ENCODE measurements at places on chromosomes 12 and 14. TPM values are rescaled to one million over a fixed set of nuclear protein-coding genes. Genes with fewer than 3 reads are reported as not detected.

GRCh38 chr14:20986811-20987210 is 3.0 kb upstream of the METTL17 start:
- no peak for DNase-seq

DNA sequence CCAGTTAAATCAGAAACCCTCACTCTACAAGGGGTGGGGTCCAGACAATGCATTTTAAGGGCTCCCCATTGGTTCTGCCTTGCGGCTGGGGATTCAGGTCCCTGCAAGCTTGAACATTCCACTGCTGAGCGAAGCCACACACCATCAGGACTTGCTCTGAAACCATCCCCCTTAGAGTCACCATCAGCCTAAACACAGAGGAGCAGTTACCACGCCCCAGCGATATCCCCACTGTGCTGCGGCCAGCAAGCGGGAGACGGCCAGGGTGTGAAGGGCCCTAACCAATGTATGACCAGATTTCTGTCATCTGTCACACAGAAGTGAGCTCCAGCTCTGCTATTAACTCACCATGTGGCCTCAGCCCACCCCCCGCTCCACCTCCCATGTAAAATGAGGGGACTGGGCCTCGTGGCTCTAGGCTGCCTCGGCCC is 29.7 kb downstream of the CCDC88C start:
- DNase-seq: no peak

DNA sequence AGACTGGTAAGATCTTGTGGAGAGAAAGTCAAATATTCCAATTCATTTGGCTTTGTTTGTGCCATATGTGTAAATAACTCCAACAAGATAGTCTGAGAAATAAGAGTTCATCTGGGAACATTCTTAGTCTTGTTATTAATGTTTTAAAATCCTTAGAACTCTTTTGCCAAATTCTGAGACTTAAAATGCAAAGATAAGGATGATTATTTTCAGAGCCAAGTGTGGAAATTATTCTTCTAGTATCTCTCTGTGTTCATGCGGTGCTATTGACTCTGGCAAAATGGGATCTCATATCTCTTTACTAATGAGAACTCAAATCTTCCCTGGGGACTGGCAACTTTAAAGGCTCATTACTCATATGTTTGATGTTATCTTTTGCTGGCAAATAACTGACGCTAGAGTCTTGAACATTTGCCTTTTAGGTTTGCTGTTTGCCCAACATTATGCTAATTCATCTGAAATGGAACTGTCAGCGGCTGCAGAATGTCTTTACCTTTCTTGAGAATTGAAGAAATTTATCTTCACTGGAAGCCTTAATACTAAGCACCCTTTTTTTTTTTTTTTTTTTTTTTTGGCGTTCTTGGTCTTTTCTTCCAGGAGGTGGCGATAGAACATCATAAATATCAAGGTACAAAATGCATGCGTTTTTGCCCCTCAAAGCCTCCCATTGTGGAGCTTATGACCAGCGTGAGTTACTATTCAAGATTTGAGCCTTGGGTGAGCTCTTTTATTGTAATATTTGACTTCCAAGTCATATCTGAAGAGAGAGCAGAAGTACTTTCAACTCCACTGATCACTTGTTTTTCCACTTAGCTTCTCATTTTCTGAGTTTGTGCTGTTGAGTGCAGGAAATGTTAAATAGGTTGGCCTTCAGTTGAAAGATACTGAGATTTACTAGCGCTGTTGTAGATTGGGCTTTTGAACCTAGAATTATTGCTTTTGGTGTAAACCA is 86.5 kb downstream of the CAND1 start:
- DNase-seq: peak; percentile 51

DNA sequence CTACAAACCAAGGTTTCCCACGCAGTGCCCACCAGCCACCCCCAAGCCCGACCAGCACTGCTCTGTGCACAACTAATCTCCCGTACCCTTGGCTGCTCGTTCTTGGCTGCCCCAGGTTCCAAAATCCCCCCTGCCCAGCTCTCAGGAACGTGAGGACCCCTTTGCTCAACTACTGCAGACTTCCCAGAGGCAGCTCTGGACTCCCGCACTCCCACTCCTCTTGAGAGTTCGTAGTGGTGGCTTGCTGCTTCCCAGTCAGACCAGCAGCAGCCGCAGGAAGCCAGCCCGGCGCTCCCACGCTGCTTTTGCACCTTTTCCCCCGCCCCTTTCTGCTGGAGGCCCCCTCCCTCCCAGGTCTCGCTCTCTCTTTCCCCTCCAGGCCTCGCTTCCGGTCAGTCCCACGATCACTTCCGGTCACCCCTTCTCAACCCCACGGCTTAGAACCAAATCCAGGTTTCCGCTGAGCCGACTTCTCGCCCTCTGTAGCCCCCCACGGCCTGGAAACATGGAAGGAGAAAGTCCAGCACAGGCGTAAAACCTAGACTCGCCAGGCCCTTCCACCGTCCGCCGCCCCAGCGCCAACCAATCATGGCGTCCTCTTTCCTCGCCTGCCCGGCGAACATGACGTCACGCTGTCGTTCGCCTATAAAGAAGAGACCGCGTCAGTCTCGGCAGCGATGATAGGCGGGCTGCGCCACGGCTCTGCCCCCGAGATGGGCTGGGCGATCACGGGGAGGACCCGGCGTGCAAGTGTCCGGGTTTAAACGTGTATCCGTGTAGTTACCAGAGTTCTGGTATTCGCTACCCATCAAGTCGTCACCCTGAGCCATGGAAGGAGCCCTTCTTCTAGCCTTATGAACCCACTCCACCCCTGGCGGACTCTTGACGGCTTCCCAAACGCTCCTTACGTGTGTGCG is at the start of gene TFCP2:
Gene TFCP2, minus strand, starts transcription at position 621 of the 917 bp plus-strand sequence. CDS start 713 bp downstream, outside the sequence.
- DNase-seq: peak; percentile 99

DNA sequence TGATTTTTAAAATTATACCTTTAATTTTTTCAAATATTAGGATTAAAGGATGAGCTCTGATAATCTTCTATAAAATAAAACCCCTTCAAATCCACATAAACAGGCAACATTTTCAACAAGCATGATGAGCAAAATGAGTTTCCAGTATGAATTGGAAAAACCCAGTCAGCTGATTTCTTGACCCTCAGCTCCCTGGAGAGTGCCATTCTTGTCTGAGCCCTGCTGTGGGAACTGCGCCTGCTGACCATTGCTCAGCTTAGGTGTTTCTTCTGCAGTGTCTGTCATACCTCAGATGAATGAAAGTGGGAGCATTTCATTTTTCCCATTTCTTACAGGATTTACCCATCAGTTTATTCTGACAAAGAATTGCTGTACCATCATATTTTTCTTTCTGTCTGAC is 27.6 kb downstream of the MAPKAPK5 start:
- DNase-seq: no peak

The CCDC177 gene
- 5.8 TPM for total RNA-seq

DNA sequence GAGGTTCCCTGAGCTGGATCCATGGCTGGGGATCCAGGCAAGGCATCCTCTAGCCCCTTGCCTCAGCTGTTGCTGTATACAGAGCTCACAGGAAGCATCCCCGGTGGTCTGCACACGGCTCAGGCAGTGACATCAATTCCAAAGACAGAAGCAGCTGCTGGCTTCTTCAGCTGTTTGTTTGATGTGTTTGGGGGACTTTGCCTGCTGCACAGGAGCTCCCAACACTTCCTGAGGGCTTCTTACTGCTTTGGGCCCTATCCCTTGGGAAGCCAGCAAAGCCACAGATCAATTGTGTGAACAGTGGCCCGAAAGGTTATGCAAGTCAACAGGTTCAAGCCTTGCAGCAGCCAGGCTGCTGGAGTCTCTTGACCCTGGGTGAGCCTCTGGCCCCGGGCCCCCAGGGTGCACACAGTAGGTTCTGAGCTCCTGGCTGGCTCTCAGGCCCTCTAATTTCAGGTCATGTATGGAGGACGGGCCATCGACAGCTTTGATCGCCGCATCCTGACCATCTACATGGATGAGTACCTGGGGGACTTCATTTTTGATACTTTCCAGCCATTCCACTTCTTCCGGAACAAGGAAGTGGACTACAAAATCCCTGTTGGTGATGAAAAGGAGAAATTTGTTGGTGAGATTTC is 42.6 kb downstream of the CCDC92 start:
- DNase-seq: no peak

- peak; percentile 53 for DNase-seq
These were observed 32.1 kb downstream of the SCARB1 start for GRCh38 chr12:124831590-124831989.

- DNase-seq: no peak
These were observed 732.4 kb downstream of the AACS start for GRCh38 chr12:125797421-125798175.

The AJUBA gene
- 56.5 TPM for total RNA-seq

The KRT74 gene
- total RNA-seq: not detected

DNA sequence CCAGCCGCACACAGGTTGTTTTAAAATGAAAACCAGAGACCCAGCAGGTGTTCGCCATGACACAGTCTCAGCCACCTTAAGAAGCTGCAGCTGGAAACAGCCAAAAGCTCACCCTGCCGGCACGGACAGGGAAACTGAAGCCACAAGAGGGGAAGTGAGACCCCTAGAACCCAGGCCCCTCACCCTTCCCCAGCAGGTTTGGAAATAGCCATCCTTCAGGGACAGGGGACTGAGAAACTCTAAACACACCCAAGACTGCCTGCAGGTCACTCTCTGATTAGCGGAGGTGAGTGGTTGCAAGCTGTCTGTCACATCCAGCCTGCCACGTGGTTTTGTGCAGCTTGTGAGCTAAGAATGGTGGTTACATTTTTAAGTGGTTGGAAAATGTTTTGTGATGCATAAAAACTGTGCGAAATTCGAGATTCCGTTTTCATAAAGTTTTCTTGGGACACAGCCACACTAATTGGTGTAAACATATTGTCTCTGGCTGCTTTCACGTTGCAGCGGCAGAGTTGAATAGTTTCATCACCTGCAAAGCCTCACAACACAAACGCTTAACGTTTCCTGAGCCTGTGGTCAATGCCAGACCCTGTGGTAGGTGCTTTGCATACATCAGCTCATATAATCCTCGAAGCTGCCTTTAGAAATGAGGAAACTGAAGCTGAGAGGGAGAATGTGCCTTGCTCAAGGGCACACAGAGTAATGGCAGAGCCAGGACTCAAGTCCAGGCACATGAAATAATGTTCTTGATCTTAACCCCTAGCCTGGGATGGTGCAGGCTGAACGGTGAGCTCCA is 1.7 kb upstream of the SELPLG start:
- DNase-seq: peak; percentile 75

The CLEC7A gene
- total RNA-seq: not detected

DNA sequence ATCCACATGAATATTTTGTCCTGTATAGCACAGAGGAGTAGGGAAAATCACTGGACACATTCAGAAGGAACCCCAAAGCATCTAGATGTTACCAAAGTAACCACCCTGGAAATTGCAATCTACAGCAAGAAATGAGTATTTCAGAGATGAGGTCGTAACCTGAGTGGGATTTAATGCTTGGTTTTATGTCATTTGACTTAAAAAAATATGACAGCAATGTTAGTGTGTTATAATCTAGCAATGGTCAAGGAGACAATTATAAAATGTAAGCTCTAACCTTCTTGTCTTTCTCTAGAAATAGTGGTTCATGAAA is 256.6 kb downstream of the NAV3 start:
- no peak for DNase-seq

GRCh38 chr12:54427106-54427505 is 8.0 kb upstream of the ITGA5 start:
- no peak for DNase-seq

The TMEM233 gene
- total RNA-seq: not detected

The ALG10B gene
- total RNA-seq: 11.6 TPM

DNA sequence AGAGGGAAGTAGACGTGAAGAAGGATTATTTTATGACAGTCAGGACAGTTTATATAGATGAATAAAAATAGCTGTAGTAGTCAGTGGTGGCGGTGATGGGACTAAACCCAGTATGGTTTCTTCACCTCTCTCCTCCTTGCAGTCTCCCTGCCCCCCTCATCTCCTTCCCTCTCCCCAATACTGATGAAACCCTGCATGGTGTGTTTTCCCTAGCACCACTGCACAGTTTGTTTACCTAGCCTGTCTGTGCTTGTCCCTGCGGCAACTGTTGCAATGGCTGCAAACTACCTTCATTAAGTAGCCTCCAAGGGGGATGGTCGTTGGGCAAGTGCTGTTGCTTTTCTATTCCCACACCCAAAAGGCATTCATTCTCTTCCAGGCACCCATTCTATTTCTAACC is 14.7 kb downstream of the PCBP2 start:
- no peak for DNase-seq

DNA sequence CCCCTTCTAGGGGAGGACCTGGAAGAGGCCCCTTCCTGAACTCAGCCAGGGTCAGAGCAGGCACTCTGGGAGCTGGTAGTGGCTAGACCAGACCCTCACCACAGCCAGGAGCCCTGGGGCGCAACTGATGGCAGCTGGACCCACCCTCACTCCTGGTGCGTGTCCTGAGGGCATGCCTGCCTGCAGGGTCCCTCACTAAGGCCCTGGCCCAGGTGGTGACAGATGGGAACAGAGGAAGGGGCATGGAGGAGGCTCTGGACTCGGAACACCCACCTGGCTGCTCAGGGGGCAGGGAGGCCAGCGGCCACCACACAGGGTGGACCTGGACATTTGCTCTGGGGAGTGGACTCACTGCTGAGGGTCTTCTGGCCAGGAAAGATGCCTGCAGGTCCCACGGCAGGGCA is 342.2 kb upstream of the SFSWAP start:
- DNase-seq: no peak

DNA sequence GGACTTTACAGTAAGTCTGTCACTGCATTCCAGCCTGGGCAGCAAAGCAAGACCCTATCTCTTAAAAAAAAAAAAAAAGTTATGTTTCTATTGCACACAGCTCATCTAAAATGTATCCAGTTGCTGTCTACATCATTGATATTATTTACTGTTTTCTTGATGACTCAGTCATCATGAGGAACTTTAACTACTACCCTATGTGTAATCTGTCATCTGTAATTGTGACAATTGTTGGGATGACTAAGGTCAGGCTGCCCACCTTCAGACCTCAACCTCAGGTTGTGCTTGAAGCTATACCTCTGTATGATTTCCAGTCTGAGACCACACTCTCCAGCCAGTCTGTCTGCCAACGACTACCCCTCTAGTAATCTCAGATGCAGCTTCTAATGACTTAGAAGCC is 15.3 kb downstream of the PPP1R13B start:
- peak; percentile 10 for DNase-seq

DNA sequence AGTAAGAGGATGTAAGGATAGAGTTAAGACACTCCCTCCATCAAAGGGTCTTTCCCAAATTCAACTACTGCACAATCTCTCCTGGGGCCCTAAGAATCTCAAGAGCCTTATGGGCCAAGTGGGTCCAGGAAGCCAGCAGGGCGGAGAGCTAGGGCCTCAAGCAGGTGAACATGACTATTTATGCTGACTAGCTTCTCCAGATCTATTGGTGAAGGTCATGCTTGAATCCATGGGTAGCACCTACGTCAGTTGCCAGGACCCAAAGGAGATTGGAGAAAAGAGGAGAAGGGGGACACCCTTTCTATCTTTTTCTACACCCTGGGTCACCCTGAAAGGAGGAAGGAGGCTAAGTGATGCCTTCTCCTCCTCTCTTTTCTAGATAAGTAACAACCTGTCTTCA is 534.2 kb upstream of the MIS18BP1 start:
- no peak for DNase-seq
